ENCODE measurements at places on chromosomes 1 and 21.

DNA sequence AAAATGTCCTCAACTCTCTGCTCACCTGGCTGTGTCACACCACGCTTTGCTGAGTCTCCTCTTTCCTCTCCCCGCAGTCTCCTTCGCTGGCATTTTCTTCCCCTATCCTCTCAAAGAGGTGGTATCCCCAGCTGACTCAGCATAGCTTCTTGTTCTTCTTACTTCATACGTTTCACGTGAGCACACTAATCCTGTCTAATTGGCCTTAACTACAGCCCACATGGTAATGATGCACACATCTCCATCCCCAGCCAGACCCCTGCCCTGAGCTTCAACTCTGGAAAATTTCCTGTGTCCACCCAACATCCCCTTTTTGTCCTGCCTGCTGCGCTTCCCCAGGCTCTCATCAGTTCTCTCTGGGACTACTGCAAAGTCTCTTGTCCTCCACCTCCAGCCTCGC lies 169.8 kb downstream of the TTLL7 start:
- DNase-seq = no peak

- DNase-seq = no peak
Observed at GRCh38 chr21:36909901-36910561, 56.4 kb downstream of the HLCS start.

- DNase-seq = no peak
Observed at GRCh38 chr1:89489047-89489729, 35.4 kb upstream of the LRRC8B start.

- no peak for DNase-seq
Observed at GRCh38 chr1:67427947-67428346, 2.3 kb downstream of the SERBP1 start.

- no peak for DNase-seq
Observed at GRCh38 chr1:3735027-3735681, 17.1 kb upstream of the CCDC27 start.

GRCh38 chr1:232367293-232367692 lies 262.6 kb downstream of the SIPA1L2 start:
- DNase-seq = no peak

GRCh38 chr1:162889989-162890388 lies 29.0 kb upstream of the CCDC190 start:
- no peak for DNase-seq

DNA sequence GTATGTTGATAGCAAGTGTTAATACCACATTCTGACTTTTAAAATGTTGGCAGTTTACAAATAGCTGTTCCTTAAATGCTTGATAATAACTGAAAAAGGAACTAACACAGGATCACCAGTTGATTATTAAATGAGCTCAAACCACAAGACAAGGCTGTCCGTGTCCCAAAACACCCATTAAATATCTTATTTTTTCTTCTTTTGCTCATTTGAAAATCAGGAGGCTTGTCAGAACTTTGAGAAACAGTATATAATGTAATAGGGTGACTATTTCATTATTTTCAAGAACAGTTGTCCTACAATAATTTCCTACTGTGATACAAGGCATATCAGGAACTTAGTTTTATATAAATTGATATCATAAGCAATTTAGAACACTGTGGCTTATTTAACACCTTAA lies 2.7 kb downstream of the CDKN2C start:
- no peak for DNase-seq

DNA sequence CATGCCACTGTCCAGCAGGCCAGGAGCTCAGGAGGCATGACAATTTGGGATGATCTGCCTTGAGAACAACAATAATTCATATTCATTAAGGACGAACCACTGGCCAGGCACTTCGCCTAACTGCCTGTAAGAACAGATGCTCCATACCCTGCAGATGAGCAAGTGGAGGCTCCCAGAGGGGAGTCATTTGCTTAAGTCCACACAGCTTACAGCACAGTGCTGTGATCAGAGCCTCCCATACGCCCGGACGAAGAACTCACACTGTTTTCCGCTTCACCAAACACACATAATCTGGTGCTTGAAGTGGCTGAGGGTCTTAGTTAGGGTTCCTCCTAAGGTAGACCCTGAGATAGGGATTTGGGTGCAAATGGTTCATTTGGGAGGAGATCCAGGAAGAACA lies 93.4 kb upstream of the KLHDC7A start:
- DNase-seq = no peak

DNA sequence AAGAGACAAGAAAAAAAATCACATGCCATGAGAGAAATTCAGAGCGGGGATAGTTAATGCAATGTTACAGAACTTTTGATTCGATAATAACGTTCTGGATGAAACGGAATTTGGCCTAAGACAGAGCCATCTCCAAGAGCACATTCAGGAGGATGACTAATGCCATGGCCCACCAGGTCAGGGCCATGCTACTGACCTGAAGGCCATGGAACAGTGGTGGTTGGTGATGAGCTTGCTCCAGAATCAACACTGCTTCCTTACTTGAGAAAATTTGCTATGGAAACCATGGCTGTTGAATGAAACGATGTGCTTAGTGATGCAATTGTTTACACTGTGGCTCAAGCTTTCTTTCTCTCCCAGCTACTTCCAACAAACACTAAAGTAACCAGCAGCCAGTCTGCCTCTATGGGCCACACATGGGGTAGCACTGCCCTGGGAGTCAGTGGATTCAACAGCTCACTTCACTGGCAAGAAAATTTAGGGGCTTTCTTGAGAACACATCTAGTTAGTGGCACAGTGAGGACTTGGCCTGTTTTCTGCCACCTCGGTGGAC lies 299.1 kb downstream of the PCP4 start:
- DNase-seq = peak; percentile 10

DNA sequence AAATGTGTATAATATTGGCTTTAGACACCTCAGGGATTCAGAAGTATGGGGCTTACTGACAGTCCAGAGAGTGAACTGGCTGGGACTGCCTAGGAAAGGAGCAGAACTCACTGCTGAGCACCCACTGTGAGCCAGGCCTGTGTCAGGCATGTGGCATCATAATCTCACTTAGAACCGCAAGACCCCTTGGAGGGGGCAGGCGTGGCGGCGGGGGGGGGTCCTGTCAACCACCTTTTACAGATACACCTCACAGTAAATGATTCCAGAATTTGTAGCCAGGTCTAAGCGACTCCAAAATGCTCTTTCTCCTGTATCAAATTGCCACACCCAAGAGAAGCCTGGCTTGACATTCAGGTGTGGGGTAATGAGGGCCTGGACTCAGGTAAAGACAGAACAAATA lies 235.5 kb downstream of the KCNH1 start:
- DNase-seq = no peak

GRCh38 chr1:224170343-224170742 lies 12.7 kb upstream of the DEGS1 start:
- no peak for DNase-seq

GRCh38 chr21:43988506-43989230 lies 23.4 kb upstream of the TRAPPC10 start:
- no peak for DNase-seq

DNA sequence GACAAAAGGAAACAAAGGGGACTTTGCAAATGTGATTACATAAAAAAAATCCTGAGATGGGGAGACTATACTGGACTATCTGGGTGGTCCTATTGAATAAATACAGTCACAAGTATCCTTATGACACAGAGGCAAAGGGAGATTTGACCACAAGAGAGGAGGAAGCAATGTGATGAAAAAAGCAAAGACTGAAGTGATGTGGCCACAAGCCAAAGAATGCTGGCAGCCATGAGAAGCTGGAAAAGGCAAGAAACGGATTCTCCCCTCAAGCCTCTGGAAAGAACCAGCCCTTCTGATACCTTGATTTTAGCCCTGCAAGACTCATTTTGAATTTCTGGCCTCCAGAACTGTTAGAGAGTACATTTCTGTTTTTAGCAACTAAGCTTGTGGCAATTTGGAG lies 36.4 kb downstream of the OLFML2B start:
- no peak for DNase-seq

DNA sequence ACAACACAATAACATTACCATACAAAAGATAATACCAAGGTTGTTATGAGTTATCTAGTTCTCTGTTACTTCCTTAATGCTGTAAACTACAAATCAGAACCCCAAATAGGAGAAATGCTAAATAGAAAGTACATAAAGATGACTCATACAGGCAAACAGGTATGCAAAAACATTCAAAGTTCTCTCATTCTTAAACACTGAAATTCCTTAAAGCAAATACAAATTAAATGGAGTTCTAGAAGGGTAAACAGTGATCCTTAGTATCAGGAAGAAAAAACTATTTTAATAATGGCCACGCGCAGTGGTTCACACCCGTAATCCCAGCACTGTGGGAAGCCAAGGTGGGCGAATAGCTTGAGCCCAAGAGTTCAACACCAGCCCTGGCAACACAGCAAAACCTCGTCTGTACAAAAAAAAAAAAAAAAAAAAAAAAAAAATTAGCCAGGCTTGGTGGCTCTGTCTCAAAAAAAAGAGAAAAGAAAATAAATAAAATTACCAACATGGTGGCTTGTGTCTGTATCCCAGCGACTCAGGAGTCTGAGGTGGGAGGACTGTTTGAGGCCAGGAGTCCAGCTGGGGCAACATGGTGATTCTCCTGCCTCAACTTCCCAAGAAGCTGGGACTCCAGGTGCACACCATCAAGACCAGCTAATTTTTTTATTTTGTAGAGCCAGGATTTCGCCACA lies 17.5 kb downstream of the FBXO42 start:
- no peak for DNase-seq

DNA sequence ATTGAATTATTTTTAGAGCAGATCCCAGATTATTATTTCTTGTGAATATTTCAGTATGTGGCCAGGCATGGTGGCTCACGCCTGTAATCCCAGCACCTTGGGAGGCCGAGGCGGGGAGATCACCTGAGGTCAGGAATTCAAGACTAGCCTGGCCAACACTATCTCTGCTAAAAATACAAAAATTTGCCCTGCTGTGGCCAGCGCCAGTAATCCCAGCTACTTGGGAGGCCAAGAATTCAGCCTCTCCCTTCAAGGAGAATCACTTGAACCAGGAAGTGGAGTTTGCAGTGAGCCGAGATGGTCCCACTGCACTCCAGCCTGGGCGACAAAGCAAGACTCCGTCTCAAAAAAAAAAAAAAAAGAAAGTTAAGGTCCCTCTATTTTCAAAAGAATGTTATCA lies 4.3 kb downstream of the OSBPL9 start:
- DNase-seq = no peak

DNA sequence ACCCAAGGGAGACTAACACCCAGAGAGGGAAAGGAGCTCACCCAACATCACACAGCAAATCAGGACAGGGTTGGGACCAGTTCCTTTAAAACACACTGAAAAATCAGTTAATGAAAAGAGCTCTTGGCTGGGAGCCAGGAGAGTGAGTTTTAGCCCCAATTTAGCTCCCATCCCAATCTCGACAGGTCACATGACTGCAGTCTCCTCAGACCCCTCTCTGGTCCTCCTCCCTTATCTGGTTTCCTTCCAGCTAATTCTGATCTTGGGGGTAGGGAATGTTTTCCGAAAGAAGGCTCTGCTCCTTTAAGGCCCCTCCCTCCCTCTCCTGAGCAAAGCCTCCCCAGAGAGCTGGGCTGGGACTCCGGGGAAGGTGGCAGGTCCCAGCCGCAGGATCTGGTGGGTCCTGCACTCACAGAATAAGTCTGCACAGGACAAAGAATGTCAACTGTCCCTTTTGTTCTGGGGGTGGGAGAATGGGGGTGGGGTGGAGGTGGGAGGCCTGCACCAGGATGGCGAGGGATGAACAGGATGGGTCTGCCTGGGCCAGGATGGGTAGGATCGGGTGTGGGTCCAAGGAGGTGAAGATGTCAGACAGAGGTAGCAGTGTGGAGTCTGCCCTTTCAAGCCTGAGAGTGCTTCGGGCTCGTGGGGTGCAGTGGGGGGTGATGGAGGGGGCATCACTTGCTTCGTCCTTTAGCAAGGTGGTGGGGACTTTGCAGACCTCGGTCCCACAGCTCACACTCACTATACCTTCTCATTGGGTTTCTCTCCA lies 57.3 kb upstream of the SSBP3 start:
- no peak for DNase-seq

GRCh38 chr1:178075333-178075732 lies 18.6 kb upstream of the RASAL2 start:
- DNase-seq = no peak

DNA sequence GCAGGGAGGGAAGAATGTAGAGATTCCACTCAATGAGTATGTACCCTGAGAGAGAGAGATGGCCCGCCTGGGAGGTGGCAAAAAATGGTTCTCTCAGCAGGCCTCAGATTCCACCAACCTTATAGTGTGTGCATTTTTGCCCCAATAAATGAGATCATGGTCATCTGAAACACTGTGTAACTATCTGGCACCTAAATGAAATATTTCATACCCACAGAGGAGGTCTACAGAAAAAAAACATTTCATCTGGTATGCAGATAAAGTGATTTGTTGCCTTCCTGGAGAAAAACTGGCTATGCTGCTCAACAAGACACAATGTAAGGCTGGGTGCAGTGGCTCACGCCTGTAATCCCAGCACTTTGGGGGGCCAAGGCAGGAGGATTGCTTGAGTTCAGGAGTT lies 4.9 kb downstream of the TMCO2 start:
- no peak for DNase-seq

DNA sequence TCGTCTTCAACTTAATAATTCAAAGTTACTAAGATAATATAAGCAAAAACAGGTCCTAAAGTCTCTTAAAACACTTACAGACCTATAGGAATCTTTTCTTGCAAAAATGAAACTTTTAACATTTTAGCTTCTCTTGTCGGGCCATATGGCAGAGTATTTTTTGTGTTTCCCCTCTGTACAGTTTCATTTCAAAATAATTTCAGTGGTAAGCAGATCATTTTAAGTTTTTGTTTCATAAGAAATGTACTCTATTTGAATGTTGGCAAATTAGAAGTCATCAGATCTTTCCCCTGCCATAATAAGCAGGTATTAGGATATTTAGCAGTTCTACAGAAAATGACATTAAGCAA lies 37.9 kb downstream of the RGL1 start:
- DNase-seq = no peak

DNA sequence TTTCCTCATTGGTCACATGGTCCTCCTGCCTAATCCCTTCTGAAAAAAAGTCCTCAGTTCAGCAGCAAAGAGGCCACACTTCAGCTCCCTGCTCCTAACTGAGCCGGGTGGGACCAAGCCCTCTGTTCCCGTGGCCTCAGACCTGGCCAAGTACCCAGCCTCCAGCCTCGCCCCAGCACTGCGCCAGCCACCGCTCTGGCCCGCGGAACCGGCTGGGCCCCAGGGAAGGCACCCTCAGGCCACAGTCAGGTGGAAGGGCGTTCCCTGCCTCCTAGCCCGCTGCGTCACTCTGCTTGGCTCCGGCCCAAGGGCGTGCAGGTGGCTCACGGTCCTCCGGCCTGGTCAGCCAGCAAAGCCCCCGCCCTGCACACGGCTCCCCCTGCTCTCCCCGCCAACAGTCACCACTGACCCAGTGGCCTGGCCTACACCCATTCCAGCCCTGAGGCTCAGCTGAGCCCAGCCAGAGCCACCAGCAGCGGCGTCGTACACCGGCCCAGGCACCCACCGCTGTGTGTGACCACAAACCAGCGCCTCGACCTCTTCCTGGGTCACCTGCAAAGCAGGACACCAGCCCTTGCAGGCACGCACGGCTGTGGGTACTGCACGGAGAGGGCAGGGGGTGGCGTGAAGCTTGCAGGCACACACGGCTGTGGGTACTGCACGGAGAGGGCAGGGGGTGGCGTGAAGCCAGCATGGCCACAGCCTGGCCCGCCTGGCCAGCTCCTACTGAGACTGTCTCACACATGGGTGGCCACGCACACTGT lies 19.4 kb downstream of the NADK start:
- DNase-seq = peak; percentile 90

- DNase-seq = no peak
Observed at GRCh38 chr1:61654067-61654466, 70.9 kb downstream of the TM2D1 start.

GRCh38 chr1:167202049-167202448 lies 18.6 kb upstream of the POU2F1 start:
- no peak for DNase-seq

GRCh38 chr1:77468257-77468948 lies 186.6 kb downstream of the AK5 start:
- no peak for DNase-seq

All from SHP77 (cell line).